ENCODE measurements at places on chromosomes 13 and 19.

DNA sequence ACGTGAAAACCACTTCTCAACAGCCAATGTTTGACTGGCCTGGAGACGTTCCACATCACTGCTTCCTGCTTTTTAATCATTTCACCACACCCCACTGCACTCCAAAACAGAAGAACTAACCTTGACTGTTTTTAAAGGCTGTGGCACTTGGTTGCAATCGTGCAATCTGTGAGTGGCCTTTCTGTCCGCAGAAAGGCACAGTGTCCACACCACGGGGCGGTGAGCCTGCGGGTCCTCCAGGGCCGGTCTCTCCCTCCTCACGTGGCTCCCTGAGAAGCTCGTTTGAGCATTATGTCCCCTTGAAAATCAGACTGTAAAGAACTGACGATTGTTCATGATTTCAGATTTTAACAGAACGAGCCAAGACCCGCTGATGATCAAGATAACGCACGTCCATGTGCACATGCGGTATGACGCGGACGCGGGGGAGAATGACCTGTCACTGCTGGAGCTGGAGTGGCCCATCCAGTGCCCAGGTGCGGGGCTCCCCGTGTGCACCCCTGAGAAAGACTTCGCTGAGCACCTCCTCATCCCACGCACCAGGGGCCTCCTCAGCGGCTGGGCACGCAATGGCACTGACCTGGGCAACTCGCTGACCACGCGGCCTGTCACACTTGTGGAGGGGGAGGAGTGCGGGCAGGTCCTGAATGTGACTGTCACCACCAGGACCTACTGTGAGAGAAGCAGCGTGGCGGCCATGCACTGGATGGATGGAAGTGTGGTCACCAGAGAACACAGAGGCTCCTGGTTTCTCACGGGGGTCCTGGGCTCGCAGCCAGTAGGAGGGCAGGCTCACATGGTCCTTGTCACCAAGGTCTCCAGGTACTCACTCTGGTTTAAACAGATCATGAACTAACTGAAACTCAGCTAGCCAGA is 13.0 kb downstream of the PROZ start:
- no peak for DNase-seq

- DNase-seq: no peak
These were observed 22.4 kb upstream of the EBI3 start for GRCh38 chr19:4206818-4207484.

DNA sequence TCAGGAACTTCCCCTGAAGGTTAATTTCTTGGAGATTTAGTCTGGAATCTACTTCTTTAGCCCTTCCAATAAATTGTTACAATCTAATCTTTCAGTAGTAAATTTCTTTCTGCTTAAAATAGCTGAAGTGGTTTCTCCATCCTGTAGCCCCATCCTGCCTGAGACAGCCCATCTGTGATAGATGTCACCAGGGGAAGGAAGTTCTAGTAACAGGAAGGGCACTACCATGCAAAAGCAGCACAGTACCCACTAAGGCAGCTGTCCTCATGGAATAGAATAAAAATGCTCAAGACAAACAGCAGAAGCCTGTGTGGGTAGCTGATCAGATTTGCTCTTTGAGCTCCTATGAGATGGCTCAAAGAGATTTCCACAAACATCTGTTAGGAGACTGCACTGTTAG is 1036.5 kb downstream of the SLITRK5 start:
- no peak for DNase-seq

GRCh38 chr13:21949818-21950429 is 279.1 kb downstream of the FGF9 start:
- DNase-seq: no peak

DNA sequence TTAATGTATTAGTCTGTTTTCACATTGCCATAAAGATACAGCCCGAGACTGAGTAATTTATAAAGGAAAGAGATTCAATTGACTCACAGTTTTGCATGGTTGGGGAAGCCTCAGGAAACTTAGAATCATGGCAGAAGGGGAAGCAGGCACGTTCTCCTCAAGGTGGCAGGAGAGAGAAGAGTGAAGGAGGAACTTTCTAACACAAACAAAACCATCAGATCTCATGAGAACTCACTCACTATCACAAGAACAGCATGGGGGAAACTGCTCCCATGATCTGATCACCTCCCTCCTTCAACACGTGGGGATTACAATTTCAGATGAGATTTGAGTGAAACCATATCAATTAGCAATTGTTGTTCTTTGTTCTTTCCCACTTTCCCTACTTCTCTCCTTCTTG is 689.0 kb upstream of the SLITRK1 start:
- no peak for DNase-seq

- no peak for DNase-seq
These were observed 1332.0 kb upstream of the PCDH20 start for GRCh38 chr13:62747629-62748028.

GRCh38 chr19:39090881-39091280 is 6.7 kb downstream of the ACP7 start:
- no peak for DNase-seq

GRCh38 chr19:5826531-5827341 is 12.8 kb downstream of the FUT6 start:
- no peak for DNase-seq

GRCh38 chr13:34247596-34247995 is 429.6 kb downstream of the RFC3 start:
- DNase-seq: no peak

- DNase-seq: no peak
These were observed 33.0 kb downstream of the ERICH6B start for GRCh38 chr13:45582408-45583076.

DNA sequence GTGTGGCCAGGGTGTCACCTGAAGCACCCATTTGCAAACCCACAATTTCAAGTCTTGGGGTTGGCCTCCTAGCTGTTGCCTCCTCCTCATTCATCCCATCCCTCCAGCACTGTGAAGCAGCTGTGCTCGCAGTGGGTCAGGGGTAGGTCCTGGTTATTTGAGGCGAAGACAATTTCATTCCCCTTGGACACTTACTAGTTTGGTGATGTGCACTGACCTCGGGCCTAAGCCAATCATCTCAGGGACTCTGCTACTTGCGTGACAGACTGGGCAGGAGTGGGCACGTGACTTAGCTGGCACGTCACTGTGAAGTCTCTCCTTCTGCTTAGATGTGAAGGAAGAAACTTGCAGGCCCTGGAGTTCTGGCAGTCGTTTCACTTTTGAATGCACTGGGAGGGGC is 3.5 kb upstream of the ATP11A start:
- no peak for DNase-seq

DNA sequence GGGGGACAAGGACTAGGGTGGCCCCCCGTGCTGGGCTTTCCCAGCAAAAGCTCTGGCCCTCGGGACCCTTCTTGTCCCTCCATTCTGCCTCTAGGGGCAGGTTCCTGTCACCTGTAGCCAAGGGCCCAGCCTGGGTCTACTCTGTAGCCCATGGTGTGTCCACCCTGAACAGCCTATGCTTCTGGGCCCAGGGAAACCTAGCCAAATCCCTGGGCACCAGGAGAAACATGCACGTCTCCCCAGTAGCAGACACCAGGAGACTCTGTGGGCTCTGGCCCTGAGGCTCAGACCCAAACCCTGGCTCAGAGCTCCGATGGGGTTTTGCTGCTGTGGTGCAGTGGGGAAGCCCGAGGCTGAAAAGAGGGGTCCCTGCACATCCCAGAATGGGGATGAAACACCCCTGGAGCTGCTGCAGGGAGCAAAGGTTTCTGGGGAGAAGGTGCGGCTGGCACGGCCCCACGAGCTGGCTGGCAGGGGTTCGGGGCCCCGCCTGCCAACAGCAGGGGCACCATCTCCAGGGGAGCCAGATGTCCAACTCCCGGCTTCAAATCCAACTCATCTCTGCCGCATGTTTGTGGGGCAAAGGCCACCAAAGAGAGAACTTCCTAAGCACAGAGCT is 18.2 kb downstream of the CEBPG start:
- no peak for DNase-seq

GRCh38 chr13:69291292-69291906 is 816.2 kb upstream of the ATXN8OS start:
- DNase-seq: no peak

GRCh38 chr19:47660435-47660832 is 51.5 kb downstream of the BICRA start:
- no peak for DNase-seq

GRCh38 chr13:63972328-63972727 is 2556.7 kb upstream of the PCDH20 start:
- DNase-seq: no peak

DNA sequence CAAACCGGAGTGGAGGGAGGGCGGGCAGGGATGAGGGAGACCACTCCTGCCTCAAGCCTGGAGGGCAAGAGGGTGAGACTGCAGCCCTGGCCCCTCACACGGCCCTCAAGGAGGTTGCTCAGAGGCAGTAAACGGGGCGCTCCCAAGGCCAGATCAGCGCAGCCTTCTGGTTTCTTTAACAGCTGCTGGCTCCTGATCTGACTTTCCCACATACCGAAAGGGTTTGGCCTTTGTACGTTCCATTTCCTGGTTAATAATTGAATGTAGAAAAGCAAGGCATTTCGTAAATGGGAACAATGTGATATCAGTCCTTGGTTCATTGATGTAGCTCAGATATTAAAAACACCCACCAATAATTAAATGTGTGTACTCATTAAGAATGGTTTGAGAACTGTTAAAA is 71.5 kb downstream of the GGACT start:
- DNase-seq: no peak

DNA sequence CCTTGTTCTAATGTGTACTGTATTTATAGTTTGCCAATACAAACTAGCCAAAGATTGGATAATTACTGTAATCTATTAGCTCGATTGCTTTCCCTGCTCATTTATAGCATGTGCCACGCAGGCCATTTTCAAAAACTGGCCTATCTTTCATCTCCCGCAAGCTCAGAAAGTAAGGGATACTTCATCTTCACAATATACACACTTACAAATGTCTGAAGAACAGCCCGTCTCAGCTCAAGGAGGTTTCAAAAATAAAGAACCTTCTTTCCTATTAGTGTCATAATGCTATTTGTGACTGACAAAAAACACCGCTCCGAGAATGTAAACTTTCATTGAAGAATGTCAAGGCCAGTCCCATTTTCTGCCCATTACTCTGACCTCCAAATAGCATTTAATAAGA is 306.4 kb upstream of the ZNF507 start:
- DNase-seq: no peak
